ENCODE measurements at places on chromosomes 3 and 15.

DNA sequence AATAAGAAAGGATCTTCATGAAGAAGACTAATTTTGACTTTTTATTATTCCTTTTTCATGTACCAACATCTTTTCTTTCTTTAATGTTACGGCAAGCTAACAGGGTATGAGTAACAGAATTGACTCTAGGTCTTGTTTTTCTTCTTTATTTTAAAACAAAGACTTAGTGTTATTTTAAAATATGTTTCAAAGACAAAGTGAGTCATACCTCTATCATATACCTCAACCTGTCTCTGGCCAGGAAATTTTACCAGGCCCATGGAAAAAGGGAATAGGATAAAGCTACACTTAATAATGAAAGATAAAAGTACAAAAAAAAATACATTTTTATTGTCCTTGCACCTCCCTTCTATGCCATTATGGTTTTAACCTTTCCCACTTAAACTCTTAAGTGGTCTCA lies 57.4 kb downstream of the ZNF148 start:
- no peak for DNase-seq

DNA sequence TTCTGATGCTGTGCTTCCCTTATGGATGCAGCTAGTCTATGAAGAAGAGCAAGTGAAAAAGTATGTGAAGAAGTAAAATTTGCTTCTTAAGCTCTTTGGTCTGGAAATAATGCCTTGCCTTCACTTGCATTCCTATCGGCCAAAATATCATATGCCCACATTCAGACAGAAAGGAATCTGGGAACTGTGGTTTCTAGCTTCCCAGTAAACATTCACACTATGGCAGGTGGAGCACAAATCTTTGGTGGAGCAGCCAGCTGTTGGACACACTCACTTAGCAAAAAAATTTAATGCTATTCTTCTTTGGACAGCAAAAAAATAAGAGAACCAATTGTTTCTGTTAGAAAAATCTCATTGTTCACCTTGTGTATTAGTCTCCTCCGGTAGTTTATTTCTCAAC lies 12.3 kb upstream of the COL6A6 start:
- DNase-seq, result no peak

DNA sequence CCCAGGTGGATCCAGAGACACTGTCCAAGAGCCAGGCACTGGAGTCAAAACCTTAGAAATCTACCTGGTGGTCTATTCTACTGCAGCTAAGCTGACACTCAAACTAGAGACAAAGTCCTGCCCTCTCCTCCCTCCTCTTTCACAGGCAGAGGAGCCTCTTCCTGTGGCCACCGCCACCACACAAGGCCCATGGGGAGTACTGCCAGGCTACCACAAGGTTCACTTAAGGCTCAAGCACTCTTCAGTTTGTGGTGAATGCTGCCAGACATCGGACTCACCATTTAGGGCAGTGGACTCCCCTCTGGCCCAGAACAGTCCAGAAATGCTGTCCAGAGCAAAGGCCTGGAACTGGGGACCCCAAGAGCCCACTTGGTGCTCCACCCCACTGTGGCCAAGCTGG lies 160.9 kb downstream of the ADAMTS17 start:
- no peak for DNase-seq

DNA sequence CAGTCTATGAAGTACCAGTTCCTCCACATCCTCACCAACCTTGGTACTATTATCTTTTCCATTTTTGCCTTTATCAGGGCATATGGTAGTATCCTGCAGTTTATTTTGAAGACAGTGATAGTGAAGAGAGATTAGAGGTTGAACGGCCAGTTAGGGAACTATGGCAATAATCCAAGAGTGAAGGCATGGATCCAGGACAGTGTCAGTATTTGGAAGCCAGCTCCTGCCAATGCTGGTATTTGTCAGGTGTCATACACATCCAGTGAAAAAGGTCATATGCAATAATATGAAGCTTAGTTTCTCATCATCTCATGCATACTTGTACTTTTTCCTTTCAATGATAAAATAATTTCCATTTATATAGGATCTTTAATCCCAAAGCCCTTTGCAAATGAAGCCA lies 56.8 kb upstream of the KCNMB2 start:
- DNase-seq, result no peak

DNA sequence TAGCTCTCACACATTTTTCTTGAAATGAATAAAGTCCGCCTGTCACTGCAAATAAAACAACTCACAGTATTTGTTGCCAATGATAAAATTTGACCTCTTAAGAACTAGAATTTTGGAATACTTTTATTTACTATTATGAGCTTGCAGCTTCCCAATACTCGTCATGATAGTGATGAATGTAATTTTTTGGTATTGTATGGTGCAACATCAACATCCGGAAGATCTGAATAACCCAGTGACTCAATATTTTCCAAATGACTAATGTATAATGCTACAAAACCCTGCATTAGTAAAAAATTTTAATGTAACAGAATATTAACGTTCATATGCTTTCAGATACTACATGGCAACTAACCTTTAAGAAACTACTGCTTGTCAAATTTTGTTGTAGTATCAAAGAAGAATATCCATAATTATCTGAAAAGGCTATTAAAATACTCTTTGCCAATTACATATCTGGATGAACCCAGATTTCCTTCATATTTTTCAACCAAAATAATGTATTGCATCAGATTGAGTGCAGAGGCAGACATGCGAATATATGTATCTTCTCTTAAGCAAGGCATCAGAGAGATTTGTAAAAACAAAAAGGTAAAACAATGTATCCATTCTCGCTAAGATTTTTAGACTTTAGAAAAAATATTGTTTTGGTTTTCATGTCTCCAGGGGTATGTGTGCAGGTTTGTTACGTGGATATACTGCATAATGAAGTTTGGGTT lies 95.3 kb downstream of the IGF2BP2 start:
- DNase-seq, result no peak

DNA sequence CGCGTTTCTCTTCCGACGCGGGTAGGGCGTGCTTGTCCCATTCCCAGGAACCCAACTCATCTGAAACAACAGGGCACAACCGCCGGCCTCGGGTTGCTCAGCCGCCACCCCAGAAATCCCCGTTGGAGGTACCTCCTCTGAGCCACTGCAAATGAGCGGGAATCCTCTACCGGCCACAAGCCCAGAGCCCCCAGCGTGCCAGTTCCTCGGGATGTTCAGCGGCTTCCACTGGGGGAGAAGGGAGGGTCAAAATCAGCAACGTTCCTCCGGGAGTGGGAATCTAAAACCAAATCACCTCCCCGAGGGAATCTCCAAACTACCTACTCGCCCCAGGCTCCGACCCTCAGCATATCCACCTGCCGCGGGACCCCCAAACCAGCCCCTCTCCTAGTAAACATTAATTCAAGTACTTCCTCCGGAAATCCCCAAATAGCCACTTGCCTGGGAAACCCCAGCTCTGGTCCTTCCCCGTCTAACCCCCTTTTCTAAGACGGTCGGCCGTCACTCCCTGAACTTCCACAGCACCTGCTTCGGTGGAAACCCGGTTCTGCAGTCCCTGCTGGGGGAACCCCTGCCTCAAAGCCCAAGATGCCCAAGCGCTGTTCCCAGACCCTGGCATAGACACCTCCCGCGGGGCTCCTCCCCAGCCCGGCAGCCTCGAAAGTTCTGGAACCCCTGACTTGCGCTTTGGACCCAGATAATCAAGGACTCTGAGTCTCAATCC lies 887 bp downstream of the OXTR start:
- DNase-seq, result no peak

GRCh38 chr15:50128266-50128665 lies 9.2 kb upstream of the ATP8B4 start:
- DNase-seq, result no peak

DNA sequence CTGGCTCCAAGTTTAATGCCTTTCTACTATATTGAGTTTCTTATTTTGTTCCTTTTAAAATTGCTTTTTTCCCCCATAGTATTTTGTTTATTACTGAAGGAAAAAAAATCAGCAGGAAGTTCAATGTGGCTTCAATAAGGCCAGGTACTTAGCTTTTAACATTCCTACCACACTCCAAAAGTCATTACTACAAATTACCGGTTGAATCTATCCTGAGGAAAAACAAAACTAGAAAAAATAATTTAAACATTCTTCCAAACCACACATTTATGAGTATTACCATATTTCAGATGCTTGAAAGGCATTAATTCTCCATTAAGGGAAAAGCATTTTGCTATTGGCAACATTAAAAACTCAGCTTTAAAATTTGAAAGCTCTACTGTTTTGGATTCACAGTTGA lies 20.2 kb upstream of the TNFSF10 start:
- DNase-seq, result no peak

DNA sequence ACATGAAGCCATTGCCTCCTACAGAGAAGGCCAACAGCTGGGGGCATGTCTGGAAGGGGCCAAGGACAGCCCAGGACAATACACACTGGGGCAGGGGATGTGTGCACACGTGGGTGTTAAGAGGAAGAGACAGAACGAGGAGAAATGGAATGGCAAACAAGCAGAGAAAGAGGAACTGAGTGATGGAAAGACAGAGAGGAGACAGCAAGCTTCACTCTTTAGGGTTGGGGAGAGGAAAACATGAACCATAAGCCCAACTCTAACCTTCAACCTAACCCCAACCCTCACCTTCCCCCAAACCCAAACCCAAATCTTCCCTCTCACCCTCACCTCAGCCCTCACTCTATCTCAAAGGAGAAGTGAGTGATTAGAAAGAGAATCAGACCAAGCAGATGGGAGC lies 11.9 kb upstream of the PARL start:
- DNase-seq, result no peak

DNA sequence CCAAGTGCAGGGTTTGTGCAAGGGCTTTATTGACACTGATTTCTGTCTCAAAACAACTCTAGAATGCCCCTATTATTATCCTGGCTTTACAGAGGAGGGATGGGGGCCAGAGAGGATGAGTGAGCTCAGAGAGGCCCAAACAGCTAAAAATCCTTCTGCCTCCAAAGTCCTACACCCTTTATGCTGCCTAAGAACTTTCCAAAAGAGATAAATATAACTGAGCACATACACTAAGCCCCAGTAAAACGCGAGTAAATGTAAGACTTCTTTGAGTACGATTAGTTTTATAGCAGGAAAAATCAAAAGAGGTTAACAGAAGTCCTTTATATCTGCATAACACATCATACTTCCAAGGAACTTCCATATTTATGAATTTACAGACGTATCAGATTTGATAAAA lies 149.1 kb downstream of the CTNNB1 start:
- no peak for DNase-seq

DNA sequence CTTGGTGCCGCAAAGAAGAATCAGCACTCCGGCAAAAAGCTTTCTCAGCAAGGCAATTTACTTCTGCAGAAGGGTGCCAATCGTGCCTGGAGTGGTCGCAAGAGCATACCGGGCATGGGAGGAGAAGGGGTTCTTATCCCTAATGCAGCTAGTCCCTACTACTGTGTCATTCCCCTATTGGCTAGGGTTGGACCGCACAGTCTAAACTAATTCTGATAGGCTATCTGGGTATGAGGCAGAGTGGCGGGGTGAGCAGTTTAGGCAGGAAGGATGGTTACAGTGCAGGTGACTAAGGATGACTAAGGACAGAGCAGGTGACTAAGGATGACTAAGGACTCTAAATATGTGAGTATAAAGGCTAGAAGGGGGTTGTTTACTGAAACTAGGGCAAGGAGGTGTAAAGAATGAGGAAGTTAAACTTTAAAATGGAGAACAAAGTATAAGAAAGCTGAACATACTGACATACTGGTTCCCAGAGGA lies 52.9 kb downstream of the PGBD4 start:
- no peak for DNase-seq

- DNase-seq, result no peak
Measured at GRCh38 chr3:70120357-70120966, 120.9 kb downstream of the SAMMSON start.

- no peak for DNase-seq
Measured at GRCh38 chr3:128730471-128730870, 4.5 kb downstream of the RAB7A start.

GRCh38 chr3:67587811-67588210 lies 66.6 kb downstream of the SUCLG2 start:
- no peak for DNase-seq

DNA sequence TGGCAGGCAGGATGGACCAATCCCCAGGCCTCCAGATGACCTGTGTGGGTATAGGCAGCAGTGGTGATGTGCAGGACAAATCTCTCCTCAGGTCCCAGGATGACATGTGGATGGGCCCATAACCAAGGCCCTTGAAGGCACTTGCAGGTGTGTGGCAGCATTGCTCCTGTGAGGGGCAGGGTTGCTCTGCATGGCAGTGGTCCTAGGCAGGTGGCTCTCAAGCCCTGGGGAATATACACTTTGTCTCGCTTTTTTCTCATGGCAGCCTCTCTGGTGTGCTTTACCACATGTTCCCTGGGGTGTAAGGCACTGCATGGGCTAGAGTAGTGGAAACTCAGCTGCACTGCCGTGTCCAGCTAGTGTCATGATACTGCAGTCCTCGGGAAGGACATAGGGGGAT lies 503.6 kb downstream of the UNC13C start:
- DNase-seq, result no peak

DNA sequence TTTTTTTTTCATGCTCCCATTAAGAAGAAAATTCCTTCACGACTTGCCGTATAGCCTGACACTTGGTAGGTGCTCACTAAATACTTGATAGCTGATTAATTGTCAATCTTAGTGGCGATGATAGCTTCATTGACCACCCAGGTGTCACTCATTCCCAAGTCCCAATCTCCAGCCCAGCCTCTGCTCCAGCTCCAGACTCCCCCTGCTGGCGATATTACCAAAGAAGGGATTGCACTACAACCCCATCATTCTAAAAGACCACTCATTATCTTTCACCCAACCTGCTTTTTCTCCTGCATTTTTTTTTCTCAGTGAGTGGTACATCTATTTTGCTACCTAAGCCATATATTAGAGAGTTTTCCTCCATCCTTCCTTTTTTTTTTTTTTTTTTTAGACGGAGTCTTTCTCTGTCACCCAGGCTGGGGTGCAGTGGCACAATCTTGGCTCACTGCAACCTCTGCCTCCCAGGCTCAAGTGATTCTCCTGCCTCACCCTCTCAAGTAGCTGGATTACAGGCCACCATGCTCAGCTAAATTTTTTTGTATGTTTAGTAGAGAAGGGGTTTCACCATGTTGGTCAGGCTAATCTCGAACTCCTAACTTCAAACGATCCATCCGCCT lies 19.5 kb upstream of the COMMD2 start:
- DNase-seq, result no peak

DNA sequence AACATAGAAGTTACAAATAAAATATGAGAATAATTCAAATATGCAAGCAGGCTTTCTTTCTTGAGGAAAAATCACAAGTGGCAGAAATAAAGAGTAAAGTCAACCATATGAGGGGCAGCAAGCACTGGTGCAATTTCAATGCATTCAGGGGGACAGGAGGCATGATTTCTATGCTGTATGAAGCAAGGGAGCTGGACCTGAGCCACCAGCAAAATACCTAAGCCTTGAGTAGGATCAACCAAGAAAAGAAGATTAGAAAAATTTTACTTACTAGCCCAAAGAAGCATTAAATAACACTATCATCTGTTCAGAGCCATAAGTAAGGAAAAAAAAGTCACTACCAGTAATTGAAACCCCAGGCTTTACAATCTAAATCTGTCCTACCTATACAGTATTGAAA lies 6.3 kb downstream of the ADGRG7 start:
- DNase-seq, result no peak

- DNase-seq, result no peak
Measured at GRCh38 chr3:127590282-127590592, 296 bp downstream of the TPRA1 start.

GRCh38 chr15:71008250-71008870 lies 106.9 kb upstream of the THSD4 start:
- no peak for DNase-seq

Data from cortex of kidney (tissue), 1 donor.